ENCODE measurements at places on chromosomes 16 and 17.

- DNase-seq = peak; percentile 64
Observed at GRCh38 chr16:87723226-87723623, 42.6 kb downstream of the KLHDC4 start.

GRCh38 chr16:3115003-3115402 is 2.6 kb downstream of the ZNF205 start:
- DNase-seq = no peak

- no peak for DNase-seq
Observed at GRCh38 chr16:24848065-24848464, 2.3 kb downstream of the SLC5A11 start.

- DNase-seq = no peak
Observed at GRCh38 chr16:67922221-67922620, 9.4 kb downstream of the CTRL start.

GRCh38 chr17:72259922-72260321 is 139.1 kb downstream of the SOX9 start:
- DNase-seq = no peak

DNA sequence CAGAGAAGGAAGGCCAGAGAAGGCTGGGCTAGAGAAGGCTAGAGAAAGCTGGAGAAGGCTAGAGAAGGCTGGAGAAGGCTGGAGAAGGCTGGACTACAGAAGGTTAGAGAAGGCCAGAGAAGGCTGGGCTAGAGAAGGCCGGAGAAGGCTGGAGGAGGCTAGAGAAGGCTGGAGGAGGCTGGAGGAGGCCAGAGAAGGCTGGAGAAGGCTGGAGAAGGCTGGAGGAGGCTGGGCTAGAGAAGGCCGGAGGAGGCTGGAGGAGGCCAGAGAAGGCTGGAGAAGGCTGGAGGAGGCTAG is 6.4 kb upstream of the OGFOD3 start:
- DNase-seq = no peak

DNA sequence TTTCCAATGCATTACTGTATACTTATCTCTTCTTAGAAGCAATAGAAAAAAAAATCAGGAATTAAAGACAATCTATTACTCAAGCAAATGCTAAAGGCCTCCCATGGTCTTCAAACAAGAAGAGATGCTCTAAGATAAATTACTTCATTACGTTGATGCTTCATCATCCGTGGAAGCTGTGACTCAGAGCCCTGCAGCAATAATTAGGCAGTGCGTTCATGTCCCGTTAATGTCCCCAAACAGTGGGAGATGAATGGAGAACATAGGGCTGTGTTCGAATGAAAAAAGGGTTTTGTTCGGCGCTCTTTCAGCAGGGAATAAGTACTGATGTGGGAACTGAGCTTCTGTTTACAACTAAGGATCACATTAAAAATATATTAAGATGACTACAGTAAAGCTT is 15.9 kb upstream of the PDXDC1 start:
- no peak for DNase-seq

GRCh38 chr17:76544546-76545365 is 4.9 kb downstream of the PRCD start:
- DNase-seq = peak; percentile 79

DNA sequence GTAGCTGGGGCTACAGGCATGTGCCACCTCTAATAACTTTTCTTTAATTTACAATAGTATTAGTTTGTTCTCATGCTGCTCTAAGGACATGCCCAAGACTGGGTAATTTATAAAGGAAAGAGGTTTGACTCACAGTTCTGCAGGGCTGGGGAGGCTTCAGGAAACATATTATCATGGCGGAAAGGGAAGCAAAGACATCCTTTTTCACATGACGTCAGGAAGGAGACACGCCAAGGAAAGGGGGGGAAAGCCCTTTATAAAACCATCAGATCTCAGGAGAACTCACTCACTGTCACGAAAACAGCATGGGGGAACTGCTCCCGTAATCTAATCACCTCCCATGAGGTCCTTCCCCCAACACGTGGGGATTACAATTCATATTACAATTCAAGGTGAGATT is 18.3 kb downstream of the IL4R start:
- no peak for DNase-seq

GRCh38 chr16:3355589-3355988 is at the start of gene OR2C1:
OR2C1 (plus strand) TSS chr16:3355889; CDS start chr16:3355941, 52 bp downstream.
- DNase-seq = no peak

DNA sequence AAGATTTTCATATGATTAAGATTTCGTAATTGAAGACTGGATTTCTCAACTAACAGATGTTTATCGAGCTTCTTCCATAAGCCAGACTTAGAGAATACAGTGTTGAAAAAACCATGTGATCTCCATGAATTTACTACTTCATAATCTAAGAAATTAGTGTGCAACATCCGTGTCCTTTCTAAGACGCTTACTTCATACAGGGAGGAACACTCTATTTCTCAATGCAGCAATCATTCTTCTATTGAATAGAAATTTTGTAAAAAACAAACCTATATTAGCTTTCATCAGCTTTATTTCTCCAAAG is 946.3 kb downstream of the KCNJ2 start:
- DNase-seq = no peak

- peak; percentile 55 for DNase-seq
Observed at GRCh38 chr17:19762515-19762961, 14.4 kb upstream of the ALDH3A1 start.

GRCh38 chr16:89567656-89568594 is 7.4 kb downstream of the RPL13 start:
- no peak for DNase-seq

DNA sequence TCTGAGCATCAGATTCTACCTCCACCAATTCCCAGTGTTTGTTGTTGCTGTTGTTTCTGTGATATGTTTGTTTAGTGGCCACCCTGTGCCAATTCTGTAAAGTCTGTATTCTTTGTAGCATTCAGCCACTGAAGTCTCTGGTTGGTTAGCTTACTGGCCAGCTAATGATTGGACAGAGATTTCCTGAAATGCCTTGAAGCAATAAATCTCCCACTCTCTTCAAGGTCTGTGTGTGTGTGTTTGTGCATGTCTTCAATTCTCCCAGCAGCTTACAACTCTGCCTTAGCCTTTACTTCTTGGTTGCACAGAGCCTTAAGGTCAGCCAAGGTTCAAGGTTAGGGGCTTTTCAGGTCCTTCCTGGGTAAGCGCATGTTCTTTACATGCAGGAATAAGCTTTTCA is 38.2 kb downstream of the PRPSAP2 start:
- DNase-seq = no peak

GRCh38 chr16:79845033-79845733 is 244.6 kb upstream of the MAF start:
- DNase-seq = no peak

DNA sequence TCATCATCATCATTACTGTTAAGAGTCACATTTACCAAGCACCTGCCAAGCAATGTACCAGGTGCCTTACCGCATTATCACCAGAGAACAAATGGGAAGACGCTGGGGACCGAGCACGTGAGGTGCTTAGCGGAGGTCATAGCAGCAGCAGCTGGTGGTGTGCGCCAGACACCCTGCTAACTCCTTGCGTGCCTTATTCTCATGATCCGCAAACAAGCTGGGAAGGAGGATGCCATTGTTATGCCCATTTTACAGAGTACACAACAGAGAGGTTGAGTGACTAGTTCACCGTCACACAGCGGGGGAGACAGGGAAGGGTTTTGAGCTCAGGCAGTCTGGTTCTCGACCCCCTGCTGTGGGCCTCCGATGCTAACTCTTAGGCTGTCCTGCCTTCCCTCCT is 7.3 kb downstream of the ATP2A3 start:
- no peak for DNase-seq

GRCh38 chr16:1107731-1108130 is 11.7 kb upstream of the C1QTNF8 start:
- DNase-seq = no peak

Data from C1 segment of cervical spinal cord (tissue), 14 donors.